ENCODE measurements at places on chromosomes 3 and 15. TPM values are rescaled to one million over a fixed set of nuclear protein-coding genes. Genes with fewer than 3 reads are reported as not detected.

The SLCO2A1 gene
- total RNA-seq: not detected

- H3K36me3 ChIP-seq: no peaks in the 10 kb centered on the region
- no peak overlapping the region for H3K4me3 ChIP-seq
- H3K27me3 ChIP-seq: peaks cover 31% of the 10 kb centered on the region
- no peak for DNase-seq
These were observed 17.4 kb upstream of the SUSD5 start for GRCh38 chr3:33236005-33236404.

The MESP2 gene
- total RNA-seq: not detected

The SI gene
- not detected for total RNA-seq

DNA sequence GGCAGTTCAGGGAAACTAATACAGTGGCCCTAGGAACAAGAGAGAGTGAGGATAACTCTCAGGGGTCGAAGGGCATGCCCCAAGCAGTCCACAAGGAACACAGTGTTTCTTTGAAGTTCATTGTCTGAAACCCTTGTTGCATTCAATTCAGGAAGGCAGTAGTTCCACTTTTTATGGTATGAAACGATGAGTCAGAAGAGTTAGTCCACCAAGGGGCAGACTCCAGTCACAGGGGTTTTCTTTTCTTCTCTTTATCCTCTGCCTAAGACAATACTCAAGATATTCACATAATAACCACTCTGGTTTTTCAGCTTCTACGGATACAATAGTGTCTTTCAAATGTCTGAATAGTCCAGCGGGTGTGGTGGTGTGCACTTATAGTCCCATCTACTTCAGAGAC is 23.7 kb upstream of the TICRR start:
- DNase-seq: no peak
- no peaks in the 10 kb centered on the region for H3K36me3 ChIP-seq
- H3K27ac ChIP-seq: no peak overlapping the region
- H3K27me3 ChIP-seq: peaks cover 2% of the 10 kb centered on the region
- no peaks in the 10 kb centered on the region for H3K4me1 ChIP-seq
- no peak overlapping the region for H3K4me3 ChIP-seq

GRCh38 chr3:178512647-178513046 is 23.6 kb upstream of the KCNMB2 start:
- no peaks in the 10 kb centered on the region for H3K36me3 ChIP-seq
- no peak overlapping the region for H3K4me3 ChIP-seq
- H3K27ac ChIP-seq: no peak overlapping the region

The VGLL4 gene
- 34.2 TPM for total RNA-seq

- peak overlapping the region; percentile 36 for H3K4me3 ChIP-seq
- peaks cover 22% of the 10 kb centered on the region for H3K4me1 ChIP-seq
- no peak for DNase-seq
These were observed 735 bp upstream of the SLC25A26 start for GRCh38 chr3:66220066-66220465.

DNA sequence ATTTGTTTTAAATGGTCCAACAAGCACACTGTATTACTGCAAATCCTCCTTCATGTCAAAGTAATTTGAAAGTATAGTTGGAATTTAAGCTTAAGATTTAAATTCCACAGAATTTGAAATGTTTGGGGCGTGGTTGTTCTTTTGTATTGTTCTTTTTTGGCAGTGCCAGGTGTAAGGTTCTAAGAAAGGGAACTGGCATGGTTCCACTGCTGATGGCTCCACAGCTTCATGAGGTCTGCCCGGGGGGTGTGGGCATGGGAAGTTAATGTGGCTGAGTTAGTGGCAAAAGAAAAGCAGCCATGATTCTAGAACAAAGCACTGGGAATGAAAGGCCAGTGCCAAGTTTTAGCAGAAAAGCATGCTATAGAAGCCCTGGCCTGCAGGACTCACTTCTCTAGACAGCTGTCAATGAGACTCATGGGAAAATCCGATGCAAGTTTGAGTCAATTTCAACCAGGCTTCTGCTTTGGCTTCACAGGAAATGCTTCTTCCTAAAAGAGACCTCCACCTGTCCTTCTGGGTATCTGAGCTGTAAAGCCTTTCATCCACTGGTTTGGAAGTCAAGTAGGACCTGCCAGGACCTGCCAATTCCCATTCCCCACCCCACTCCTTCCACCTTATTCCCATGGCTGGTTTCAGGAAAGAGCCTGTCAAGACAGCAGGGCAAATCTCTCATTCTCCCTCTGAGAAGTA is 18.9 kb downstream of the CDCP1 start:
- peaks cover 6% of the 10 kb centered on the region for H3K27me3 ChIP-seq
- peak overlapping the region; percentile 71 for H3K27ac ChIP-seq
- peaks cover 37% of the 10 kb centered on the region for H3K4me1 ChIP-seq
- peaks cover 25% of the 10 kb centered on the region for H3K36me3 ChIP-seq

DNA sequence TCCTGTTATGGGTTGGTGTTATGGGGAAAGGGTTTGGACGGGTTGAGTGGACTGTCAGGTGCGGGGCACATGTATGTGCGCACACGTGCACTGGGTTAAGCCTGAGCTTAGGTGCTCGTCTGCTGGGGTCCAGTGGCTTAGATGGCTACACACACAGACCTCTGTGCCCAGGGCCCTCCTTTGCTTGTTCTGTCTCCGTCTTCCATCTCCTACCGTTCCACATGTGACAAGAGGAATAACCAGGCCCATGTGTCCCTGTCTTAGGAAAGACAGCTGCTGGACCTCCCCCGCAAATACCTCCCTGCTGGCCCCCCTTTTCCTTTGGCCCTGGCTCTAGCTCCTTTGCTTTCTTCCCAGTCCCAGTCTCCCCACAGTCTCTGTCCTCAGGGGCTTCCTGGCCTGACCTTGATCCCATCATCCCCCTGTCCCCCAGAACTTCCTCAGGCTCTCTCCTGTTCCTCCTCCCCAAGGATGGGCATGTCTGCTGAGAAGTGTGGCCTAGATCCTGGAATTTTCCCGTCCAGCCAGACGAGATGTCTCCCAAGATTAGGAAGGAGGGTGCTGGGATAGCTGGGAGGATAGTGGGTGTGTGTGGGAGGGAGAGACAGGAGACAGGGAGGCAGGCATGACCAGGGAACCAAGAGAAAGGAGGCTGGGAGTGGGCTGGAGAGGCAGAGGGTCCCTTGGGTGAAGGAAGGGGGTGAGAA is 797 bp upstream of the THPO start:
- H3K36me3 ChIP-seq: peaks cover 2% of the 10 kb centered on the region
- DNase-seq: no peak
- peak overlapping the region; percentile 33 for H3K4me3 ChIP-seq
- peaks cover 8% of the 10 kb centered on the region for H3K4me1 ChIP-seq

GRCh38 chr3:66904831-66905493 is 93.1 kb upstream of the KBTBD8 start:
- no peak for DNase-seq
- peaks cover 4% of the 10 kb centered on the region for H3K27me3 ChIP-seq
- H3K27ac ChIP-seq: no peak overlapping the region
- no peaks in the 10 kb centered on the region for H3K36me3 ChIP-seq

GRCh38 chr3:74106925-74107324 is 482.2 kb upstream of the PDZRN3 start:
- H3K27me3 ChIP-seq: no peaks in the 10 kb centered on the region
- H3K36me3 ChIP-seq: no peaks in the 10 kb centered on the region
- H3K27ac ChIP-seq: no peak overlapping the region
- DNase-seq: no peak
- no peak overlapping the region for H3K4me3 ChIP-seq

DNA sequence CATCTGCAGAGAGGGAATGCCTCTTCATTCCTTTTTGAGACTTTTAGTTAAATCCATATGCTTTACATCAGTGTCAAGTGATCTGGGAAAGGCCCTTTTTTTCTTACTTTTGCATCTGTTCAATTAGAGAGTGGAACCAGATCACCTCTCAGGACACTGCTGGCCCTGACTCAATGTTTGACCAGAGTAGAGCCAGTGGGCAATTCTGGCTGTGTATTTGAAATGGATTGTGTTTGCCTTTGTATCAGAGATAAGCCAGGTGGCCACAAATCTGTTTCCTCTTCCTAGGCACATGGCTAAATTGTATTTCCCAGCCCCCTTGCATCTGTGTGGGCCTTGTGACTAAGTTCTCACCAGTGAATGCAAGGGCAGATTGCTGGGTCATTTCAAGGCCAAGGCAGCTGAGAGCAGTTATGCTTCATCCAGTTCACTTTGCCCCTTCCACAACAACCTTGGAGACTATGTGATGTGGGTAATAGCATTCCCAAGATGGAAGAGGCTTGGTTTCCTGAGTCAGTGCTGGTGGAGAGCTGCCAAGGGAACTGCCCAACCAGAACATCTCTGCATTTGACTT is 75.6 kb upstream of the CACNA2D3 start:
- no peak overlapping the region for H3K27ac ChIP-seq
- H3K4me3 ChIP-seq: no peak overlapping the region
- peaks cover 2% of the 10 kb centered on the region for H3K27me3 ChIP-seq
- H3K4me1 ChIP-seq: no peaks in the 10 kb centered on the region
- DNase-seq: no peak

- no peaks in the 10 kb centered on the region for H3K27me3 ChIP-seq
- H3K36me3 ChIP-seq: no peaks in the 10 kb centered on the region
- H3K4me1 ChIP-seq: no peaks in the 10 kb centered on the region
- no peak overlapping the region for H3K27ac ChIP-seq
- H3K4me3 ChIP-seq: no peak overlapping the region
These were observed 174.4 kb upstream of the LINGO1 start for GRCh38 chr15:77807115-77807514.
